Activated CD8-positive, alpha-beta memory T cell treated with anti-CD3 and anti-CD28 coated beads for 48 hours (primary cell): ENCODE measurements at places on chromosomes 7 and 10.

GRCh38 chr7:47600199-47601118 is 18.5 kb upstream of the TNS3 start:
- DNase-seq, result no peak

DNA sequence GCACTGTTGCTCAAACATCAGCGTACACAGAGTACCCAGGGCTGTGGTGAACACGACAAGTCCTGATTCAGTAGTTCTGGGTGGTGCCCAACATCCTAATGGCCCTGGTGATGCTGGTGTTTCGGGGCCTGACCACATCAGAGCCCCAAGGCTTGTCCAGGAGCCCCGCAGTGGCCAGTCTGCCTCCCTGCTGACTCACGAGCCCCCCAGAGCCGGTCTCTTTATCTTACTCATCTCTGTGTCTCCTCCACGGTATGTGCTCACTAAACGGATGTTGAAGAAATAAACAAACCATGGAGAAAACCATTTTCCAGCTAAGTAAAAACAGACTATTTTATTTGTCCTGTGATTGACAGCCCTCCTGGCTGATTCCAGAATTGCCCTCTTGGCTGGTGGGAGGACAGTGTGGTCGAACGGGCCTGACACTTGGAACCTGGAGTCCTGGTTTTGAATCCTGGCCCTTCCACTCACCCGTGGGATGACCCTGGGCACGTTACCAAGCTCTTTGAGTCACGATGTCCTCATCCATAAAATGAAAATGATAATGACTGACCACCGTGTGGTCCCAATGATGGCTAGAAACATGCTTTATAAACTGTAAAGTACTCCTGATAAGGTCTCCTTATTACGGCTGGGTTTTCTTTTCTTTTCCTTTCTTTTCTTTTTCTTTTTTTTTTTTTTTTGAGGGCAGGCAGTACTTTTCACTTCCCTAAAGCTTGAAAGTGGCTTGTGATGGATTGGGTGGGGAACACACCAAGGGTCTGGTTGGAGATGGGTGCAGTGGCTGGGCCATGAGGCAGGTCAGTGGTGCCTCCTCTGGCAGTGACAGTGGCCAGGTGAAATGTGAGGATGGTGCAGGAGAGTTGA is 5.7 kb downstream of the HIP1 start:
- DNase-seq, result no peak

DNA sequence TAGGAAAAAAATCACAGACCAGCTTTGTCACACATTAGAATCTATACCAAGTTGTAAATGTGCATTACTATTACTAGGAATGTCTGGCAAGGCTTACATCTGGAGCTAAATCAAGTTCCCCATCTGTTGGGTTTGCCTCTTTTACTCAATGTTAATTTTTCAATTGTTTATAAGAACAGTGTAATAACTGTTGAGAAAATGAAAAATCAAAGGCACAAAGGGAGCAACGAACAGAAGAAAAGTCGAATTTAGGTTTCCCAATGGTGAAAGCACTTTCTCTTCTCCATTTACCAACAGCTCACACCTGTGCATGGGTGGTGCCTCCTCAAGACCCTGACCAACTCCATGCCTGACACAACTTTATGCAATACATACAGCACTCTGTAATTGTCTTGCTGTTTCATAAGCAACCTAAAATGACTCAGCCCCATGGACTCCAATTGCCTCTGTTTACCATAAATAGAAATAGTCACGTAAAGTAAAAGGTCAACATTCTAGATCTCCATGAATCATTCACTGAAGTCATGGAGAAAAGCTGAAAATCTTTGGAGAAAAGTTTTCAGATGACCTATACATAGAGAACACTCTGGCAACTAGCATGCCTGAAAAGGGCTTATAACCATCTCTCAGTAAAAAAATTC is 95.5 kb upstream of the KCNIP2 start:
- no peak for DNase-seq

GRCh38 chr7:120724955-120725354 is 133.0 kb downstream of the TSPAN12 start:
- DNase-seq, result no peak

DNA sequence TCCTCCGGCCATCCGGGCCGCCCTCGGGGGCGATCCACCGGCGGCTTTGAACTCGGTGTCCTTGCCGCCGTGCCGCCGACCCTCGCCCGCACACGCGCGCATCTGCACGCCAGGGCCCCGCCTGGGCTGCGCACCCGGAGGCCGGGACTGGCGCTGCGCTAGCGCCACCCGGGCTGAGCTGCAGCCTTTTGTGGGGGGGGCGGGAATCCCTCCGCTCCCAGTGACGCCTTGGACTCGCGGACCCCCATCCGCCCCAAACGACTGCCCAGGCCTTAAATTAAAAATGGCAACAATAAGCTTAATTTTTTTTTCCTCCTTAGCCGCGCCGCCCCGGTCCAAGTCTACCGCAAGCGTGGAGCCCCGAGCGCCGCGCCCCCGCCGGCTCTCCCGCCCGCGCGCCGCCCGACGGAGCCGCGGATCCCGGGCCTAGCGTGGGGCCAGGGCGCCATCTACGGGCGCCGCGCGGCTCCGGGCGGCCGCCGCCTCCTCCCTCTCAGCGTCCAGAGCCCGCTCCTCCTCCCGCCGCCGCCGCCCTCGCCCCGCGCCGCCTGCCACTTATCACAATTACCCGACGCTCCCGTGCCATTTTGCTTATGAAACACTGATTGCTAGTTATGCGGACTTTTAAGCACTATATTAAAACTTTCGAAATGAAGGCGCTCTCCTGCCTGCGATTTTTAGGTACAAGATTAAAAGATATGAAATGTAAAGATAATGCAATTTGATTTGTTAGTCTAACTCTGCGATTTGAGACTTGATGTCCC is 7.5 kb upstream of the EBF3 start:
- DNase-seq, result no peak

DNA sequence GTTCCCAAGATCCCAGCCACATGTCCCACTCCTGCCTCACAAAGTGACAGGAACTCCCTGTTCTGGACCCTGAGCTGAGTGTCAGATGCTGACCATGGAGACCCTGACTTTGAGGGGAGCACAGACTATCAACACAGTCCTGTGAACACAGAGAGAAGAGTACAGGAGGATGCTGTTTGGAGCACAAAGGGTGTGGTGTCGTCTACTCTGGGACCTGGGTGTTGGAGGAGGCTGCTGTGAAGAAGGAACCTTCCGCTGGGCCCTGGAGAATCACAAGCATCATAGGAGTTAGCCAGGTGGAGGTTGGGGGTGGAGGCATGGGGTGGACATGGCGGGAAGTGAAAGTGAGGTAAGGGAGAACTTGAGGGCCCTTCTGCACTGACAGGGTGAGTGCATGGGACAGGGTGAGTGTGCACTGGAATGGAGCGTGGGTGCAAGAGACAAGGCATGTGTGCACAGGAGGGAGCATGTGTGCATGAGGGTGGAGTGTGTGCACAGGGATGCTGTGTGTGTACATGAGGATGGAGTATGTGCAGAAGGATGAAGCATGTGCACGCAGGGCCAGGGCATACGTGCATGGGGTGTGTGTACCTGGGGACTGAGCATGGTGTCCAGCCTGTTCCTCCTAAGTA is 70.7 kb upstream of the ANTXRL start:
- no peak for DNase-seq

- DNase-seq, result no peak
These were observed 21.9 kb downstream of the UNC5B start for GRCh38 chr10:71234004-71234894.

DNA sequence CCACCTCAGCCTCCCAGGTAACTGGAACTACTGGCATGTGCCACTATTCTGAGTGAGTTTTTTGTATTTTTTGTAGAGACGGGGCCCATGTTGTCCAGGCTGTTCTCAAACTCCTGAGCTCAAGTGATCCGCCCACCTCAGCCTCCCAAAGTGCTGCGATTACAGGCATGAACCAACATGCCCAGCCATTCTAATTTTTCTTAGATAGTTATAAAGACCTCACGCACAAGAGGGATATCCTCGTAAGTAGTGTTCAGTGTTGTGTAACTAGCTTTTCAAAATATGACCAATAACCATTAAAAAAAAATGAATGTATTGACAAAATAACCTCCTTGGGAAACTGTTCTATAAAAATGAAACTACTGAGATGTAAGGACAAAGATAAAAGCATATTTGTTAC is 90.5 kb upstream of the FERD3L start:
- DNase-seq, result no peak

DNA sequence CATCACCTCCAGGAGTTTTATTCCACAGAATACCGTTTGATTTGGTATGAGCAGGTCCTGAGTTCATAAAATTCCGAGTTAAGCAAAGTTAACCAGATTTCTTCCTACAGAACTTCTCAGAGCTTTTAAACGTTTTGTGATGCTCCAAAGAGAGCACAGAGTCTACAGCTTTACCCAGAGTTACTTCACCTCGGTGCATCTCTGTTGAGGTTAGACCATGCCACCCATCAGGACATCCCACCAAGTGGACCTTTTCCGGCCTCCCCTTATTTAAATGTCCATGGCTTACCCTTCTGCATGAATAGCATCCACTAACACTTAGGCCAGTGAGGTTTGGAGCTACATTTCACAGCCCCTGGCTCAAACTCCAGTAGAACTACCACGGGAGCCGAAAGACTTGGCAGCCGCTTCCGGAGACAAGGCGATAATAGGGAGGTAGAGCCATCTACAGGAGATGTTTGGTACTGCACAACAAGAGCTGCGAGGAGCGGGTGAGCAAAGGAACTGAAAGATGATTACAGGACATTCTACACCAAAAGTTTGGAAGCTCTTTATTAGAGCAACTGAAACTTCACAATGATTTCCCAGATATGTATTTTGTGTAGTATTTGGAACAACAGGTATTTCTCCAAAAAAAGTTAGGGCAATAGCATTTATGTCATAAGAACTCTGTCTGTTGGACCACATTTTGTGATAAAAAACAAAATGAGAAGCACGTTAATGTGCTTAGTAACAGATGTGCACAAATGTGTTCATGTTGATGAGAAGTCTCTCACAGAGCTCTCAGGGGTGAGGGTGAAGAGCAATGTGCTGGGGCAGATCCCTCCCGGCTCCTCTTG is 174.7 kb downstream of the HERPUD2 start:
- peak; percentile 12 for DNase-seq

GRCh38 chr10:71962901-71963300 is 1.3 kb upstream of the CHST3 start:
- no peak for DNase-seq

- DNase-seq, result no peak
These were observed 5.6 kb upstream of the STK32C start for GRCh38 chr10:132313305-132313704.

- DNase-seq, result no peak
These were observed 2.3 kb downstream of the ZC3HAV1L start for GRCh38 chr7:139033346-139034114.

- no peak for DNase-seq
These were observed 56.1 kb downstream of the ZRANB1 start for GRCh38 chr10:124997771-124998623.

- DNase-seq, result no peak
These were observed 101.5 kb upstream of the TMEM72 start for GRCh38 chr10:44809647-44810046.

- DNase-seq, result no peak
These were observed 60.3 kb downstream of the RAB18 start for GRCh38 chr10:27564398-27564797.

GRCh38 chr10:73205890-73206289 is 38.0 kb downstream of the FAM149B1 start:
- DNase-seq, result no peak

GRCh38 chr7:71130031-71130679 is 1.8 kb upstream of the GALNT17 start:
- no peak for DNase-seq

GRCh38 chr10:3482200-3482993 is 302.6 kb downstream of the KLF6 start:
- no peak for DNase-seq

DNA sequence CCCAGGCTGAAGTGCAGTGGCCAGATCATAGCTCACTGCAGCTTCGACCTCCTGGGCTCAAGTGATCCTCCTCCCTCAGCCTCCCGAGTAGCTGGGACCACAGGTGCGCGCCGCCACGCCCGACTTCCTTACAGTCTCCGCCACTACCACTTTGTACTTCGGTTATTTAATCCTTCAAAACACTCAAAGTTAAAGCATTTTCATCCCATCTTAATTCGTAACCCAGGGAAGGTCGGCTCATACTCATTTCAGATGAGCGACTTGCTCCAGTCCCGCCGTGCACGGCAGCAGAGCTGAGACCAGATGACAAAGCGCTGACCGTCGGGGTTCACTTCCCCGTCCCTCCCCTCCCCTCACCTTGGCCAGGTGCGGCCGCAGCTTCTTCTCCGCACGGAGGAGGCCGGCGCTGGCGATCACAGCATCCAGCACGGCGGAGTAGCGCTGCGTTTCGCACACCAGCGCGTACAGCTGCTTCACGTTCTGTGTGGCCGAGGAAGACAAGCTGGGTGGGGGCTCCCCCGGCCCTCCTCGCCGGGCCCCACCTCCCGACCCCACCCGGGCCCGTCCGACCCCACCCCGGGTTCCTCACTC is 457 bp downstream of the NSUN5 start:
- no peak for DNase-seq

- DNase-seq, result no peak
These were observed 361.0 kb upstream of the FZD8 start for GRCh38 chr10:36003031-36003600.

DNA sequence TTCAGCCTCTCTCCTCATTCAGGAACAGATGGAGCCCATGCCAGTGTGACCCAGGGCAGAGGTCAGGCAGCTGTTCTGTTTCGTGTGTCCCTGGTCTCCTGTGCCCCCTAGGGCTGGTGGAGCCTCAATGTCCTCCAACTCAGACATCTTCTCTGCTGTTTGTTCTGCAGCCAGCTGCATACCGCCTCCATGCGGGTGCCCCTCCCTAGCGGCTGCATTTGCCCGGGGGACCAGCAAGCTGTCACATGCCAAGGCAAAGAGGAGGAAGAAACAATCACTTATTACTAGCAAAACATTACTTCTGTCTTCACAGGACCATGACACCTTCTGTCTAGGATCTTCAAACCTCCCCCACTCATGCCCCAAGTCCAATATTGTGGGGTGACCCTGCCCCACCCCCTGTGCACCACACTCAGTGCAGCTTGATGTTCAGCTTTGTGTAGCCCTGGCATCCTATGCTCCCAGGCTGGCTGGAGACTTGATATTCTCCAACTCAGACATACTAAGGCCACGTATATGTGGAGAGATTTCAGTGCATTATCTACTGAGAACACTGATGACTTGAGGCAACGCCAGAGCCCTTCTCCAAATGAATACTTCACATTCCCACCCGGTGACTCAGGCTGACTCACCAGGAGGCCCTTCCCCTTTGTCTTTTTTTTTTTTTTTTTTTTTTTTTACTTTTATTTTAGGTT is 188.9 kb downstream of the SKIDA1 start:
- no peak for DNase-seq

- no peak for DNase-seq
These were observed 228.0 kb downstream of the RAB11FIP2 start for GRCh38 chr10:117818721-117819120.

GRCh38 chr7:26398427-26398755 is 106.7 kb downstream of the SNX10 start:
- DNase-seq, result peak; percentile 8
